ENCODE measurements at places on chromosomes 16 and 17.

DNA sequence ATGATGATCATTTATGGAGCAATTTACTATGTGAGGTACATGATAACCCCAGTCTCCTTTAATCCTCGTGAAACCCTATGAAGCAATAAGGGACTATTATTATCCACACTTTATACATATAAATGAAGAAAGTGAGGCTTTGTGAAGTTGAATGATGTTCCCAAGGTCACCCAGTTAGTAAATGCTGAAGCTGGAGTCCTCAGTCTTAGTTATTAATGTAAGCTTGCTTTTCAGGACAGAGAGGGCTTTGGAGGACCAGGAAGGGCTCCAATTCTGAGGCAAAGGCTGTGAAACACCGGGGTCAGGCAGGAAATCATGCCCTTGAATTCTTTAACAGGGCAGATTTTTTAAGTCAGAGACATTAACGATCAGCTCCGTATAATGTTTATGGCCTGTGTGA is 36.8 kb downstream of the KSR1 start:
- no peak for DNase-seq

- no peak for DNase-seq
Observed at GRCh38 chr17:12048843-12049473, 28.3 kb downstream of the MAP2K4 start.

DNA sequence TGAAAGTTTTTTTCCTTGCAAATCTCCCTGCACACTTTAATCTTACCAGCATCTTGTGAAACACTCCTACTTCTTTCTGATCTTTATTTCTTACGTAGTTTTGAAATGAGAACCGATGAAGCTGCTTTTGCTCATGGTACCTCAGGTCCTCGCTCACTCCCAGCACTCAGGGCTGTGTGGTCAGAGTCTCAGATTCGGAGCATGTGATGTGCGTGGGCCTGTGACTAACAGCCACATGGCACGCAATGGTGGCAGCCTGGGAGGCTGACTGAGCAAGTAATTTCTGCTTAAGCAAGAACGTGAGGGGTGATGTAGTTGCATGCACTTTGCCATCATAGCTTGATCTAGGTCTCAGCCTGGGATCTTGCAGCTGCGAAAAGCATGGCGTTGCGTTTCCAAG is 624.3 kb downstream of the MAF start:
- DNase-seq, result no peak

GRCh38 chr17:83129676-83130075 is 50.3 kb downstream of the METRNL start:
- DNase-seq, result no peak

DNA sequence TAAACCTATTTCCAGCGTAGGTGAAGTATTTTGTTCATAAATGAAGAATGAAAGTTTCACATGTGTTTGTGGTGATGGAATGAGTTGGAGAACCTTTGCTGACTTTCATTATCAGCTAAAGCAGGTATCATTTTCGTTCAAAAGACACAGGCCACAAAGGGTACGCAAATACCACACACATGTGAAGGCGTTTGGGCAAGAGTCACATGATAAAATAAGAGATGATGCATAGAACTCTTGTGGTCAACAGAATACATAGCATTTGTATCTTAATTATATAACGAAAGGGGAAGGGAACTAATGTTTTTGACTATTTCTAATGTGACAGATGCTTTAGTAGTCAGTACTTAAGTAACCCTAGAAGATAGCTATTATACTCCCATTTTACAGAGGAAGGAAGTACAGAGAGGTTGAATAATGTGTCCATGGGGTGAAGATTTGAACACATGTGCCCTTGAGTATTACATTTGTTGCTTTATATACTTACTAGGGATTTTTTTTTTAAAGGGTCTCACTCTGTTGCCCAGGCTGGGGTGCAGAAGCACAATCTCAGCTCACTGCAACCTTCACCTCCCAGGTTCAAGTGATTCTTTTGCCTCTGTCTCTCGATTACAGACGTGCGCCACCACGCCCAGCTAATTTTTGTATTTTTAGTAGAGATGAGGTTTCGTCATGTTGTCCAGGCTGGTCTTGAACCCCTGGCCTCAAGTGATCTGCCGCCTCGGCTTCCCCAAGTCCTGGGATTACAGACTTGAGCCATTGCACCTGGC is 4.8 kb downstream of the RPA1 start:
- DNase-seq, result peak; percentile 43

DNA sequence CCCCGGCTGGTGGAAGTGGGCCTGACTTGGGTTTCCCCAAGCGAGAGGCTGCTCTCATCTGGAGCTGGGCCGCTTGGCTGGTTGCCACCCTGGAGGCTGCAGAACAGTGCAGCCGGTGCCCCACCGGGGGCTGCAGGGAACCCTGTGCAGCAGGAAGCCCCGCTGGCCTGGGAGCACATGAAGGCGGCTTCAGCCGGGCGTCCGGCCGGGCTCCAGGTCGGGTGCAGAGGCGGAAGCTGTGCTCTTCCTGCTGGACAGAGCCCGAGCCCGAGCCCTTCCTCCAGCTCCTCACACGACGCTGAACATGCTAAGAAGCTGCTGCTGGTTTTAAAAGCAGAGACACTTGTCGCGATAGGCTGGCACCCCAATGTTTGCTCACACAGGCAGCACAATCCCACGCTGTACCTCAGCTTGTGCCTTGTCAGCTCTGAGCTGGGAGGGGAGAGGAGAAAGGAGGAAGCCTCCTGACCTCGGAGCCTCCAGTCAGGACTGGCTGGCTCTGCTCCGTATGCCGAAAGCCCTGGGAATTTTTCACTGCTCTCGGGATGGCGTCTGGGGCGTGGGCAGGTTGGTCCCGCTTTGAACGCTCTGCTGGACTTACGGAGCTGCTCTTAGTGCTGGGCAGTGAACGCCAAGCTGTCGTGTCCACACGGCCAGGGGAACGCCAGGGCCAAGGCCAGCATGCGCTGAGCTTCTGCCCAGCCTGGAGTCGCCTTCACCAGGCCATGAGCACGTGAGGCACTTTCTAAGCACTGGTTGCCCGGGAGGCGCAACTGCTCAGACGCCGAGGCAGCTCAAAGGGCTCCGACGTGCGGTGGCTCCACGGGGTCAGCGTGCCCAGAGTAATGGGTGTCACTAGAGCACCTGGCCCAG is 8.8 kb downstream of the CDK5R1 start:
- no peak for DNase-seq

Measured in CD4-positive, alpha-beta T cell treated with Interleukin-2 at 100 ng/mL for 4 hours (primary cell).